ENCODE measurements at places on chromosomes 4 and X. TPM values are rescaled to one million over a fixed set of nuclear protein-coding genes. Genes with fewer than 3 reads are reported as not detected.

Gene SLC49A3
- total RNA-seq, result 2.6 TPM

Gene VMA21
- total RNA-seq, result 42.0 TPM

DNA sequence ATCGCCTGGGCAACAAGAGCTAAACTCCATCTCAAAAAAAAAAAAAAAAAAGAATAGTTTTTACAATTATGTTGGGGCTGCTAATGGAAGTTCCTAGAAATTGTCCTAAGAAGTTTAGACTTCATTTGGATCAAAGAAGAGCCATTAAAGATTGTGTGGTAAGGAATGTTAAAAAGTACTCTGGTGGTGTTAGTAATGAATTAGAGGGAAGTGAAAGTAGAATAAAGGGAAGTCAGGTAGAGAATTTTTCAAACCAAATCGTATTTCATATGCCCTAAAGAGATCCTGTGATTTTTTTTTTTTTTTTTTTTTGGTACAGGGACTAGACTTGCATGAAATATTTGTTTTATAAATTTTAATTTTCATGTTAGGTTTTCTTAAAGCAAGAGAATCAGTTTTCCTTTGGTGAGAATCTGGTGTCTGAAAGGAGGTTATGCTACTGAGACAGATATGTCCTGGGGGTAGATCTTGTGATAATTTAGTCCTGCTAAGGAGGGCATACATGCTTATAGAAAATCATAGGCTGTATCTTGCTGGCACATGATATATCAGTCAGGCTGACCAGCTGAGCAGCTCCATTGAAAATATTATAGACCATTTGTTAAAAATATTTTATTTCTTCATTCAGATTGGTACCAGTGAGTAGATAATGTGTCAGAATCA, 10.7 kb downstream of the SEC24B start:
- no peak for DNase-seq

GRCh38 chr4:89123451-89123851, 12.1 kb downstream of the TIGD2 start:
- no peak for DNase-seq

Measured in prostate gland (tissue), 2 donors.